ENCODE measurements at places on chromosomes 4 and X.

GRCh38 chrX:118773782-118774181 lies 46.4 kb downstream of the IL13RA1 start:
- no peak for DNase-seq

DNA sequence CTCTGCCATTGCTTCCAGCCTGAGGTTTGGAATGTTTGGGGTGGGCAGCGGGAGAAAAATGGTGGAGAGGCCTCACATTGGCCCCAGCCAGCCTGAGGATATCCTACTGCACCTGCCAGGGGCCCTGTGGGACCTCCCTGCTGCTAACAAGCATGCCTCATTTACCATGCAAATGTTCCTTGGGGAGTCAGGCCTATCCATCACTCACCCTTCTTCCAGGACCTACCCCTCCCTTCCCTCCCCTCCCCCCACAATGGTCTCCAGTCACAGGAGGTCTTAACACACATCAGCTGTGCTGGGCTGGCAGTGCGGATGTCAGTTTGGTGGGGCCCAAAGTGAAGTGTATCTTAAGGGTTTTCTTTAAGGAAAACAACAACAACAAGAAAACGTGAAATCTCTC lies 139.2 kb downstream of the SHOX start:
- no peak for DNase-seq

DNA sequence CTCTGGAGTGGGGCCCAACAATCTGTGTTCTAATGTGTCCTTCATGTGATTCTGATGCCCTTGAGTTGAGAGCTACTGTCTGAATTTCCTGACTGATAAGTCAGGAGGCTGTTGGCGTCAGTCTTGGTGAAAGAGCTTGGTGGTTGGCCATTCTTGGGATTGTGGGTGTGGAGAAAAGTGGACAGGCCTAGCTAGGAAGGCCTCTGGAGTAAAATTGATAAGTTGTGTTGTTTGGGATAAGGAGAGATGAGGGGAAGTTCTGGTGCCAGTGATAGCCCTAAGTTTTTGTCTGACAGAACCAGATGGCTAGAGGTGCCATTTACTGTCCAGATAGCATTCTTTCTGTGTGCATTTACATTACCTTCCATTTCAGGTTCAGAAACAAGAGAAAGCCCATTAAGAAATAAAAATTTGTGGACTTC lies 11.7 kb downstream of the NSD2 start:
- DNase-seq: no peak

GRCh38 chr4:5865896-5866599 lies 26.8 kb downstream of the CRMP1 start:
- DNase-seq: no peak

DNA sequence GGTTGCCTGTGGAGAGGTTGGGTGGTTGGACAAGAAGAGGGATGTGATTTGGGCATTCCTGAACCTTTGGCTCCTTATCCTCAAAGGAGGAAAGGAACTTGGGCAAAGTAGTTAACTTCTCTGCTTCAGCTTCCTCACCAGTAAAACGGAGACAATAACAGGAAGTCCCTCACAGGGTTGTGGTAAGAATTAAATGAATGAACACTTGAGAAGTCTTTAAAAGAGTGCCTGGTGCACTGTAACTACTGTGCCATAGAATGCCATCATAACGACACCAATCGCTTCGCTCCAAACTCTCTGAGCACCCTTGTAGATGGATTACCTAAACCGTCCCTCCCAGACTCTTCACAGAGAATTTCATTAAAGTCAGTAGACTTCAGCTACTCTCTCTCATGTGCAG lies 10.5 kb downstream of the ZCCHC18 start:
- no peak for DNase-seq

Data from left ventricle myocardium inferior (tissue), 1 donor.